Nucleus accumbens (tissue), 56 donors: ENCODE measurements at places on chromosomes 2 and 18.

- DNase-seq: no peak
Observed at GRCh38 chr18:75156139-75156750, 52.7 kb downstream of the PTGR3 start.

DNA sequence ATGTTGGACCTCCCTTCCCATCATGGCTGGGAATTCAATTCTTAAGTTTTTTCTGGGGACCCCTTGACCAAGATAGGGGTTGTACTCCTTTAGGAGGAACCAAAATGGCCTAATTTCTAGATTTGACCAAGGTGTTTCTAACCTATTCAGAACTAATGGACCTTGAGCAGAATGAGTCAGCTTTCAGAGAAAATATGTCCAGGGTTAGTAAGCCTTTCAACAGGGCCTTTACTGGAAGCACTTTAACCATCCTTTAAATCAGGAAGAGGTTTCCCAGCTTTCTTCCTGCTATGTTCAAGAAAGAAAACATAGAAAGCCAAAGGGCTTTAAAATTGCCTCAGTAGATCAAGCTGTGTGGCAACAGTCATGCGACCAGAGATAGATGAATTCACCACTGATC lies 1184.9 kb upstream of the ACVR2A start:
- no peak for DNase-seq

GRCh38 chr2:104788742-104789455 lies 65.0 kb upstream of the POU3F3 start:
- no peak for DNase-seq

DNA sequence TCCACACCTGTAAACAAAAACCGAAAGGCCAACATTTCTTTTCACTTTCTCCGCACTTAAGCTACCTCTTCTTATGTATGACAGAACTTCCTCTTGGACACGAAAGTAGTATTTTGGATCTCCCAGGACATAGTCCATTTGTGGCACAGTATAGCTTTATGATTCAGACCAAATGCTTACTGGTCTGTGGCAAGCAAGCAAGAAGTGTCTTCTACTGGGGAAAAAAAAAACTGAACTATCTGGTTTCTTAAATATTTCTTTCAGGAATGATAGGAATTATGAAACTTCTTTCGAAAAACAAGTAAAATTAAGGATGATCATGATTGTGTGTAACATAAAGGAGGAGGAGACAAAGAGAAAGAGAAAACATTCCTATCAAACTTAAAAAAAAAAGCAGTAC lies 33.6 kb downstream of the SRBD1 start:
- DNase-seq: no peak

DNA sequence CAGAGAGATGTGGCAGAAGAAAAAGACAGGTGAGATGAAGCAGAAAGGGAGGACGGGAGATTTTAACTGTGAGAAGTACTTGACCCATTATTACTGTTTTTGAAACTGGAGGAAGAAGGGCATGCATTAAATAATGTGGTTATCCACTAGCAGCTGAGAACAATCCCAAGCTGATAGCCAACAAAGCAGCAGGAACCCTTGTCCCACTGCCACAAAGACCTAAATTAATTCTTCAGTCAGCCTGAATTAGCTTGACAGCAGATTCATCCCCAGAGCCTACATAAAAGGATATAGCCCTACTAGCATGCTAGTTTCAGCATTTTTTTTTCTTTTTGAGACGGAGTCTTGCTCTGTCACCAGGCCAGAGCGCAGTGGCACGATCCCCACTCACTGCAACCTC lies 19.5 kb upstream of the REG3A start:
- DNase-seq: no peak

DNA sequence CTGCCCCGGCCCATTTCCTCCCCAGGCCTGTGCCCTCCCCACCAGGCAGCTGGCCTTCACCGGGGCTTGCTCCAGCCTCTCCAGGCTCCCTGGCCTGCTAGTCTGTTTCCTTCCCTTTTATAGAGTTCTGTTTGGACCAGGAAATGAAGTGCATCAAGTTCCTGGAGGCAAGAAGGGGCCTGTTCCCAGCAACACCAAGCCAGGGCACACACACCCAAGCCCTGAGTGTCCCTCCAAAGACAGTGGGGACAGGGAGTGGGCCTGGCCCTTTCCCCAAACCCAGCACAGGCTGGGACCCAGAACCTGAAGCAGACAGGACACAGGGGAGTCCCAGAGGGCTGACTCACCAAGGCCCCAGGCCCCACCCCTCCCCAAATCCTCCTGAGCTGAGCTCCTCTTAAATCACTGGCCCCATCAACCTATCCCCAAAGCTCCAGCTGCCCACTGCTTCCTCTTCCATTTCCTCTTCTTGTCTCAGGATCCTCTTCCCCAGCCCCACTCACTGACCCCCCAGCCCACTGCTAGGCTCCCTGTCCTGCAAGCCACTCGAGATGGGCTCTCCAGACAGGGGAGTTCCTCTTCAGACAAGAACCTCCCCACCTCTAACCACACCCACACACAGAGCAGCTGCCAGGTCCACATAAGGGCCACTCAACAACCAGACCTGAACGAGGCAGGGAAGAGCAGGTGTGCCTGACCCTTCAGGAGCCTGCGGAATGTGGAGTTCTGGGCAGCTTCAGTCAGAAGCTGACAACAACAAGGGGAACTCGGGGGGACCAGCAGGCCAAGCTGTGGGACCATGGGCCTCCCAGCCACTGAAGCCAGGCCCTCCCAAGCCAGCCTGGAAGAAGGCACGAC lies 74.2 kb downstream of the TNS1 start:
- no peak for DNase-seq

DNA sequence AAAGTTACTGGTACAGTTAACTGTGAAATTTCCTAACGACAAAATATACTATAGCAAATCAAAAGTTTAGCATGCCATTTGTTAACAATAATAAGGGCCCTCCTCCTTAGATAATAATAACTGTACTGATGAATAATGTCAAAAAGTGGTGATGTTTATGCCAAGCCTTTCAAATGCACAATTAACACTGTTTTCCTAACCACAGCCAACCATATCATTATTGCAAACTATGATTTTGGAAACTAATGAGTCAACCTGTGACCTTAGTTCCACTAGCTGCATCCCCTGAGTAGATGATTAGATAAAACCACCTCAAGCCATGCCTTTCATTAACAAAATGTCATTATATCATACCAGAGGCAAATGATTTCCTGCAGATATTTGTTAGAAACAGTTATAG lies 25.1 kb upstream of the GPR75 start:
- no peak for DNase-seq

GRCh38 chr2:60510713-60511112 lies 42.7 kb downstream of the BCL11A start:
- DNase-seq: no peak

DNA sequence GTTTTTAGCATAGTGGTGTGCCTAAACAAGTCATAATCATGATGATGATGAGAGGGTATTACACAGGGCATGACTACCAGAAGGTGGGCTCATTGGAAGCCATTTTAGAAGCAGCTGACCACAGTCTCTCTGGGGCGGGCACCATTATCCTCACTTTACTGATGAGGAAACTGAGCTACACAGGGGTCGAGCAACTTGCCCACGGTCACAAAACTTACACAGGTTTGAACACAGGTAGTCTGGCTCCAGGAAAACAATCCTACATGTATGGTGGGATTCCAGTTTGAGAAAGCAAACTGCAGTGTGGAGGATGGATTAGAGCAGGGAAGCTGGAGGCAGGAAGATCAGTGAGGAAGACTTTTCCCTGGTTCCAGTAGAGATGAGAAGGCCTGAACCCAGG lies 6.2 kb downstream of the RHOB start:
- no peak for DNase-seq

- DNase-seq: no peak
Observed at GRCh38 chr18:63083020-63083531, 236.5 kb downstream of the BCL2 start.

GRCh38 chr18:67766930-67767329 lies 250.4 kb upstream of the DSEL start:
- no peak for DNase-seq

- DNase-seq: no peak
Observed at GRCh38 chr2:79564065-79564464, 51.2 kb downstream of the CTNNA2 start.

DNA sequence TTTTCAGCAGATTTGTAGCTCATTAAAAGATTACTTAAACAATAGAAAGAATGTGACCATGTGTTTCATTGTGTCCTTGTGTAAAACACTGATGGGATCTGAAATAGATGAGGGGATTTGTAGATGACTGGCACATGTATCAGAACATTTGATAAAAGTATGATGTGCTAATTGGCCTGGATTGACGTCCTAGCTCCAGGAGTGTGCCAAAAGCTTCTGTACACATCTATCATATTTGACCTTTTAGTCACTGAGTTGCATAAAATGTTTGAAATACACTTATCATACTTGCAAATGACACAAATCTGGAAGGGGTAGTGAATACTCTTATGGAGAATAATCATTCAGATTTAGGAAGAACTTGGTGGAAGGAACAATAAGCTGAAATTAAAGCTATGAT lies 778.5 kb downstream of the ERBB4 start:
- no peak for DNase-seq

DNA sequence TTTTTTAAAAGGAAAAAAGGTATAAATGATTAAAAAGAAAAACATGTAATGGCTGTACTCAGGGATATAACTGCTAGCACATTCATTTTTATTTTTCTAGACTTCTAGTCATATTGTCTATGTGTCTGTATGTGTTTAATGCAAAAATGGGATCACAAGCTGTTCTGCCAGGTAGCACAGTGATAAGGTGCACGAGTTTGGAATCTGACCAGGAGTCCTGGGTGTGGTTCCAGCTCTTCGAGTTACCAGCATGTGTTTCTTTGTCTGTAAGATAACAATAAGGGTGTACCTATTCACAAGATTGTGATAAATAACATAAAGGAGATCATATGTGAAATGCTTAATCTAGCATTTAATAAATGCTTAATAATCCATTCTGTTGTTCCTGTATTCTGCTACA lies 145.3 kb downstream of the PKP4 start:
- no peak for DNase-seq

GRCh38 chr2:71882949-71883472 lies 264.7 kb downstream of the CYP26B1 start:
- peak; percentile 71 for DNase-seq

DNA sequence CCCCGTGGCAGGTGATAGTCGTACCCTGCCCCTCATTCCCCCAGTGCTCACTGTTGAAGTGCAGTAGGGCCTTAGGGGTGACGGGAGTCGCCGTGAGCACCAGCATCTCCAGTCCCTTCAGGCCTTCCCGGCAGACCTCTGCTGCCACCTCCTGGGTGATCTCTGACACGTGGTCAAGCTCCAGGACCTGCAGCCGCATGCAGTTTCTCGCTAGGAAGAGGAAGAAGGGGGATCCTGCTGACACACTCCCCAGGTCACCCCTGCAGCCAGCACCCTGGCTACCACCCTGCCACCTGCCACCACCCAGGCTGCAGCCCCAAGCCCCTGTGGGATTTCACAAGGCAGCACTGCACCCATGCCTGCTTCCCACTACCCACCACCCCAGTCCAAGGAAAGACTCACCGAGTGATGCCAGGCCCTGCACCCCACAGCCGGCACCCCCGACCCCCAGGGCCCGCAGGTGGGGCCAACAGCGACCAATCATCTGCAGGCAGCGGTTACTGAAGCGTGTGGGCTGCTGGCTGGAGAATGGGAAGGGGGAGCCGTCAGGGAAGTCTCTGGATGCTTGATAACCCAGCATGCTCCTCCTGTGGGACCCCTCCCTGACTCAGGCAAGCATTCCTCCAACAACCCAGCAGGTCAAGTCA lies 23.8 kb downstream of the FBXO41 start:
- no peak for DNase-seq

- DNase-seq: no peak
Observed at GRCh38 chr2:129744141-129744540, 235.3 kb upstream of the RAB6C start.

- no peak for DNase-seq
Observed at GRCh38 chr2:27954771-27955383, 64.3 kb downstream of the BABAM2 start.

- no peak for DNase-seq
Observed at GRCh38 chr2:75707901-75708300, 2.8 kb downstream of the GCFC2 start.

- DNase-seq: no peak
Observed at GRCh38 chr18:23133860-23134779, 1.2 kb upstream of the CABLES1 start.

DNA sequence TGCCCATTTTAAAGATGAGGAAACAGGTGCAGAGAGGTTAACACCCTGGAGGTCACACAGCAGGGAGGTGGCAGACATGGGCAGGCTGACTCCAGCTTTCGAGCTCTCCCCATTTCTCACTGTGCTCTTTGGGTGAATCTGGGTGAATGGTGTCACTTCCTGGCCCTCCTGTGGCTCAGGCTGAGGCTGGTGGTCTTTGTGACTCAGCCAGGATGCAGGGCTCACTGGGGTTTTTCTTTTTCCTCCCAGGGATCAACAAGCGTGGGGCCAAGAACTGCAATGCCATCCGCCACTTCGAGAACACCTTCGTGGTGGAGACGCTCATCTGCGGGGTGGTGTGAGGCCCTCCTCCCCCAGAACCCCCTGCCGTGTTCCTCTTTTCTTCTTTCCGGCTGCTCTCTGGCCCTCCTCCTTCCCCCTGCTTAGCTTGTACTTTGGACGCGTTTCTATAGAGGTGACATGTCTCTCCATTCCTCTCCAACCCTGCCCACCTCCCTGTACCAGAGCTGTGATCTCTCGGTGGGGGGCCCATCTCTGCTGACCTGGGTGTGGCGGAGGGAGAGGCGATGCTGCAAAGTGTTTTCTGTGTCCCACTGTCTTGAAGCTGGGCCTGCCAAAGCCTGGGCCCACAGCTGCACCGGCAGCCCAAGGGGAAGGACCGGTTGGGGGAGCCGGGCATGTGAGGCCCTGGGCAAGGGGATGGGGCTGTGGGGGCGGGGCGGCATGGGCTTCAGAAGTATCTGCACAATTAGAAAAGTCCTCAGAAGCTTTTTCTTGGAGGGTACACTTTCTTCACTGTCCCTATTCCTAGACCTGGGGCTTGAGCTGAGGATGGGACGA lies 13.2 kb downstream of the ITM2C start:
- no peak for DNase-seq

DNA sequence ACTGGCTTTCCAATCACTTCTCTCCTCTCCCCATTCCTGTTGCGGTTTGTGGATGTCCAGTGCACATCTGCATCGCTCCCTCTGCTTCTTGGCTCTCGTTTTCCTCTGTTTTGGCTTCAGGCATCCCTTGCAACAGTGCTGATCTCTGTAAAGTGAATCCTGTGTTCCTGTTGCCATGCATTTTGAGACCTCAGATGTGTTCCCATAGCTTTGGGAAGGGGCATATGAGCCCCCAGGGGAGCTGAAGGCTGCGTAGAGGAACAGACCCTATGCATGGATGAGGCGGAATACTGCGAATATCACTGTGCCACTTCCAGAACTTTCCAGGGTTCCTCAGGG lies 168.4 kb upstream of the HAAO start:
- DNase-seq: no peak
